ENCODE measurements at places on chromosomes 1 and 21. TPM values are rescaled to one million over a fixed set of nuclear protein-coding genes. Genes with fewer than 3 reads are reported as not detected.

GRCh38 chr1:6911021-6911941, 126.0 kb downstream of the CAMTA1 start:
- H3K27ac ChIP-seq: no peak overlapping the region
- H3K4me1 ChIP-seq: peaks cover 9% of the 10 kb centered on the region
- no peak for DNase-seq

- no peak overlapping the region for H3K4me3 ChIP-seq
- H3K27me3 ChIP-seq: no peaks in the 10 kb centered on the region
- no peak for DNase-seq
- H3K36me3 ChIP-seq: no peaks in the 10 kb centered on the region
Observed at GRCh38 chr1:186421446-186421845, 39.5 kb downstream of the PDC start.

- no peaks in the 10 kb centered on the region for H3K27me3 ChIP-seq
- no peak for DNase-seq
- H3K4me1 ChIP-seq: peaks cover 5% of the 10 kb centered on the region
- no peak overlapping the region for H3K4me3 ChIP-seq
Observed at GRCh38 chr1:229092377-229093237, 178.3 kb upstream of the RAB4A start.

GRCh38 chr1:76075877-76076276, 1.3 kb downstream of the ST6GALNAC3 start:
- H3K36me3 ChIP-seq: no peaks in the 10 kb centered on the region
- DNase-seq: no peak
- H3K4me3 ChIP-seq: no peak overlapping the region
- peaks cover 14% of the 10 kb centered on the region for H3K4me1 ChIP-seq

DNA sequence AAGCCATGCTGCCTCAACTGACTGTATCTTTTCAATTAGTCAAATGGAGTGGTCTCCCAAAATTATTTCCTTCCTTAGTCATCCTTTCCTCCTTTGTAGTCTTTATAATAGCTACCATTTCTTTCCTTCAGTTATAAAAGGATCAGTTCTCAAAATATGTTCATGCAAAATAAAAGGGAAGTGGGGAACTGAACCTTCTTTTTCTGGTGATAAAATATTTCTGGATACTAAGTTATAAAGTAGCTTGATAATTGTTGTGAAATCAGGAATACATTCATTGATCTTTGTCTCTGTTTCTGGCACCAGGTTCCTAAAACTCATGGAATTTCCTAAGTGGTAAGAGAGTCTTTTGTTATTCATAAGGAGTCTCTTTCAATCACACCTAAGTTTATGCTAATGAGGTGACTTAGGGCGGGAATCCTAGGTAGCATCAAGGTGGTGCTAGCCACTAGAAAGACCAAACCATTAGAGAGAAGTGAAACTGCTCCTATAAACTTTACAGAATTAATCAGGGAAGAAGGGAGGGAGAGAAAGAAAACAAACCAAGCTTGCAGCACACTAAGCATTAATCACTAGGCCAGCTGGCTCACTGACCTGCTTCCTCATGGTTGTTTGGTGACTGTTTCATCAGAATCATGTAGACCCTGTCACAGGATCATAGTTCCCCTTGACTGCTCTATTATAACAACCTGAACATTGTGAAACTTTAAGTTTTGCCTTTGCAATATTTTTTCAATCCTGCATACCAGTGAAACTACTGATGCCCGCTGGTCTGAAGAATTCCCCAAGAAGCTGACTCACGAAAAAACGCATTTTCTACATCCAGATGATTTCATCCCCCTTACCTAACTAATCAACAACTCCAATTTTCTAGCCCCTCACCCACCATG, 161.6 kb upstream of the PTBP2 start:
- no peaks in the 10 kb centered on the region for H3K36me3 ChIP-seq
- H3K4me3 ChIP-seq: no peak overlapping the region
- H3K4me1 ChIP-seq: no peaks in the 10 kb centered on the region

- no peaks in the 10 kb centered on the region for H3K27me3 ChIP-seq
- H3K27ac ChIP-seq: no peak overlapping the region
- DNase-seq: no peak
- no peaks in the 10 kb centered on the region for H3K4me1 ChIP-seq
- H3K4me3 ChIP-seq: no peak overlapping the region
- peaks cover 13% of the 10 kb centered on the region for H3K36me3 ChIP-seq
Observed at GRCh38 chr1:176165573-176165972, 41.5 kb downstream of the COP1 start.

Gene TSPEAR
- not detected for total RNA-seq

Gene RNU11
- total RNA-seq: not detected

Data from T-cell (primary cell).